ENCODE measurements at places on chromosomes 12 and 14.
A peak's percentile ranks its signal among the peaks of the same experiment; 100 is the strongest.

DNA sequence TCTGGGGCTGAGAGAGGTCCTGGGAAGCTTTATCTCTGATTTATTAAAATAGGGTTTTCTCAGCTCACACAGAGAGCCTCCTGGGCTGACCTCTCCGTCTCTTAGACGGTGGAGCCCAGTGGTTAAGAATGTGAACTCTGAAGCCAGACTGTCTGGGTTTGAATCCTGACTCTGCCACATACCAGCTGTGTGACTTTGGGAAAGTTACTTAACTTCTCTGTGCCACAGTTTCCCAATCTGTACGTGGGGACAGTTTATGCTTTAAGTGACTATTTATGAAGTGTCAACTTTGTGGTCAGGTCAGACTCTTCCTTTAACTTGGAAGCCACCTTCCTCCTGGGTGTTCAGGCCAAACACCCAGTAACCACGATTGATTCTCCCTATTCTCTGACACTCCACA is 290.9 kb downstream of the AACS start:
- DNase-seq: no peak

DNA sequence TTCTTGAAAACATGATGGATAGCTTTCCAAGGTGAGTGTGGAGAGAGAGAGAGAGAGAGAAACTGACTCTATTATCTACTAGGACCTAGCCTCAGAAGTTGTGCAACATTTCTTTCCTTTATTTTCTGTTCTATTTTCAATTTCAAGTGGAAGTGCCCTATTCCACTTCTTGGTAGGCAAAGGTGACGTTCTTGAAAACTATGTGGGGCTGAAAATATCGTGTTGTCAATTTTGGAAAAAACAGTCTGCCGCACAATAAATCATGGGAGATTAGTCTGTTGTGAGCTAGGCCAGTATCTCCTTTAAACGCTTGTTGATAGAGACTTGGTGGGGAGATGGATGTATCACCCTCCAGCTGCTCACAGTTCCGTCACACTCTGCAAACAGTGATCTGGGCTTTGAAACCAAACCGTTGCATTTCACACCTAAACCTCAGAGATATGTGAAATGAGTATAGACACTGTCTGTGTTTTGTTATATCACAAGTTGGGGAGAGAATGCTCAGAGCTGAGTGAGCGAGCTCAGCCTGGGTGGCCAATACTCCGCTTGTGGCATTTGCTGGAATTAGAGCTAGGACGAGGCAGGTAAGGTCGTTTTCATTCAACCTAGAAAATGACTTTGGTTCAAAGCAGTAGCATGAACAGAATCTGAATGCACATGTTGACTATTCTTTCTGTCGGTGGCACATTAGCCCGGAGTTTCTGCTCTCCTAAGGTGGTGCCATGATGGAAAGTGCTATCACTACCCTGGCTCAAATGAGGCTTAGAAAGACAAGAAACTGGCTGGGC is 75.1 kb upstream of the ST8SIA1 start:
- DNase-seq: no peak

- no peak for DNase-seq
Measured at GRCh38 chr12:123131879-123132402, 18.9 kb downstream of the PITPNM2 start.

DNA sequence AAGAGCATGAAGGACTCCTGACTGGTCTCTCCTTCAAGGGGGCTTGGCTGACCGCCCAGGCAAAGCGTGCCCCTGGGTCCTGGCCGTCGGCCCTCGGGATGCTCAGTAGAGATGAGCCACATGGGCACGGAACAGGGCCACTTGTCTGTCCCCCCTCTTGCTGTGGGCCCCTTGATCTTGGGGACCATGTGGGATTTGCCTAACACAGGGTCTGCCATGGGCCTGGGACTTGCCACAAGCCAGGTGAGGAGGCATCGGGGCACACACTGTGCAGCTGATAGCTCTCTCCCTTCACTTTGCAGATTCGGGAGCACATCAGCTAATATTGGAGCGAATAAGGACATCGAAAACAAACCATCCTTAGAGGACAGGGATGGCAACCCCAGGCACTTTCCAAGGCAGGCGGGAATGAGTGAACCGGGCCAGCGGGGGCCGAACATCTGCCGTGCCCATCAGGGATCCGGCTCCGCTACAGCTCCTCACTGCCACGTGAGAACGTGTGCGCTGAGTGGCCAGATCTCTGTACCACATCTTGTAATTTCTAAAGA is 88.1 kb downstream of the PIWIL1 start:
- no peak for DNase-seq

- no peak for DNase-seq
Measured at GRCh38 chr12:65803251-65803650, 21.0 kb upstream of the HMGA2 start.

GRCh38 chr12:3491938-3492792 is 1.2 kb downstream of the PRMT8 start:
- DNase-seq: peak; percentile 39

Measured in stimulated activated CD4-positive, alpha-beta T cell treated with anti-CD3 and anti-CD28 coated beads, Interleukin-12 subunit alpha, Interleukin-12 subunit beta, amount 100 ng/mL, for 4 hours (primary cell).